GM19239 (cell line): ENCODE measurements at places on chromosomes 1 and 21.

- no peak for DNase-seq
Measured at GRCh38 chr1:175079338-175079737, 11.7 kb downstream of the TNN start.

DNA sequence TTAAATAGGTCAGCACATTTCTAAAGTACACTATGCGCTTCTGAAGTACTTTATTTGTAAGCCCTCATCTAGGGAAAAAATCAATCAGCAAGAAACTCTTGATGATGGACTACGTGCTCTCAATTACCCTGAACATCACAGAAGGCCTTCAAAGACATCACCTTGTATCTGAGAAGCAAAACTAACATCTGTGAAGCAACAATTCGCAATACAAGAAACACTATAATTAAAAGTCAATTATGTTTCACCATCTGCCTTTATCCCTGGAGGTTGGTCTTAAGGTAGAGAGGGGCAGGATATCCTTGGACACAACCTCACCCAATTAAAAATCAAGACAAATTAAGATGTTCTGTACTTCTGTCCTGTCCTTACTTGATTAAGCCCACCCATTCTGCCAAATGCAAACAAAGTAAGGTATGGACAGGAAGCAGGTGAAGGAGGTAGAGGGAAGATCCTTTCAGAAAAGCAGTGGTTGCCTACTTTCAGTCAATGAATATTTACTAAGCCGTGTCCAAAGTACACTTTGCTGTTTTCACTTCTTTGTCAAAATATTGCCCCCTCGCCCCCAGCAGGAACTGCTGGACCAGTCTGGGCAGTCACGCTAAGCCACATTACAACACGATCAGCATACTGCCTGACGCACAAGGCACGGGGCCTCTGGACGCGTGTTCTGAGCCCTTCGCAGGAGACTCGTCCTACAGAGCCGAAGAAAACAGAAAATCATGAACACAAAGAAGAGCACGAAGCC, 887 bp downstream of the SLC19A2 start:
- no peak for DNase-seq

DNA sequence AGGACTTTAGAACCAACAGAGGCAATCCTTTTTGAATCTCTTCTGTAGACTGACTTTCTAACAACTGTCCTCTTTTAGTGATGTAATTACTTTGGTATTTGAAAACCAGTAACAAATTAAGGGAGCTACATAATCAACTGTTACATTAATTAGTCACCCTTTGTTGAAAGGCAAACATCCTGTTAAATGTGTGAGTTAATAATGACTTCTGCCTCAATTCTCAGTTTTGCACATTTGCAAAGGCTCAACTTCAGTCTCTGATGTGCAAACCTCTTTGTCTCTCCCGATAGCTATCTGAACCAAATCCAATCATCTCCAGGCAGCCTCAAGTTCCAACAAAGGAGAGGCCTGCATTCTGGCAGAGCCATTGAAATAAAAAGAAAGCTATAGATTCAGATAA, 135.4 kb upstream of the C8B start:
- no peak for DNase-seq

DNA sequence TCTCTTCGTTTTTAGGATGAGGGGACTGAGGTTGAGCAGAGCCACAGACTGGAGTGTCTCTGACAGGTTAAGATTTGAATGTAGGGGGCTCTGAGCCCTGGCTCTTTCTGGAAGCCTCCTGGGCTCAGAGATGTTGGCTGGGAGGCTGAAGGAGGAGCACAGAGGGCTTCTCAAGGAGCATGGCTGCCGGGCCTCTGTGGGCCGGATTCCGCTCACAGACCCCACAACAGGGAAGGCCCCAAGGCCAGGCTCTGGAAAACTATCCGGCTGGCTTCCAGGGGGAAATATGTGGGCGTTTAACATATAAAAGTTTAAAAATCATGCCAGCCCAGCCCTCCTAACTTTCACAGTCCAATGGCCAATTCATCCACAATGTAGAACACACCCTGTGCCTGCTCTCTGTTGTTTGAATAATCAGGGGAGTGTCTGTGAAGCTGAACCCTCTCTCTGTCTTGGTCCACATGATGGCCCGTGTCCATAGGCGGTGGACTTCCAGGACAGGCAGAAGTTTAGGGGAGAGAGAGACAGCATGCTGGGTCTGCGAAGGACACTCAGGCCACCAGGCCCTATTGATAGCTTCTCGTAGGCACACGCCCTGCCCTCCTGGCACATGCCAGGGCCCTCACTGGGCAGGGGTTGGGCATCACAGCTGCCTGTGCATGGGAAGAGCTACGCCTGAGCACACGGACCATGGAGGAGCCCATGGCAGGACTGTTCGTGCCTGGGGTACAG, 10.8 kb downstream of the OBSCN start:
- DNase-seq = no peak

GRCh38 chr1:90952906-90953305, 68.9 kb downstream of the ZNF644 start:
- no peak for DNase-seq

DNA sequence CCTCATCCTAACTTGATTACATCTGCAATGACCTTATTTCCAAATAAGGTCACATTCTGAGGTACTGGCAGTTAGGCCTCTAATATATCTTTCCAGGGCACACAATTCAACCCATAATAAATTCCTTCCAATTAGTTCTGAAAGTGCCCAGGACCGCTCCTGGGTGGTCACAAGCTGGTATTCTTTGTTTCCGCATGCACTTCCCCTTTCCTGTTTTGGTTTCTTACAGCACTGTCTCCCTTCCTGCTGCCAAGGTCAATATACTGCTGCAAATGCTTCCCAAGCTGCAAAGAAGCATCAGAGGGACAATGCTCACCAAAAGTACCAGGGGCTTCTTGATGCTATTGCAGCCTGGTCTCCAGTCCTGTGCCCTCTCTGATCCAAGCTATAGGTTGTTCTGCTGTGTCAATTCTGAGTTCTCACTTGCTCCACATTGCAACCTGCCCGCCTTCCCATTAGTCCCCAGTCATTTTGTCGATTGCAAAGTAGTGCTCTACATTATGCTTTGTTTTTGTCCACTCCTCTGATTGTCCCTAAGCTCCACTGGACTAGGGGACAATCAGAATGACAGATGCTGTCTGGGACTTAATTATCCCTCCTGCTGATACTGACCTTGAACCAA, 13.9 kb upstream of the XPR1 start:
- no peak for DNase-seq

GRCh38 chr1:212127221-212127620, 91.7 kb downstream of the DTL start:
- DNase-seq = no peak
